Peyer's patch (tissue), 4 donors: ENCODE measurements at places on chromosomes 1 and 21. TPM values are rescaled to one million over a fixed set of nuclear protein-coding genes. Genes with fewer than 3 reads are reported as not detected.

DNA sequence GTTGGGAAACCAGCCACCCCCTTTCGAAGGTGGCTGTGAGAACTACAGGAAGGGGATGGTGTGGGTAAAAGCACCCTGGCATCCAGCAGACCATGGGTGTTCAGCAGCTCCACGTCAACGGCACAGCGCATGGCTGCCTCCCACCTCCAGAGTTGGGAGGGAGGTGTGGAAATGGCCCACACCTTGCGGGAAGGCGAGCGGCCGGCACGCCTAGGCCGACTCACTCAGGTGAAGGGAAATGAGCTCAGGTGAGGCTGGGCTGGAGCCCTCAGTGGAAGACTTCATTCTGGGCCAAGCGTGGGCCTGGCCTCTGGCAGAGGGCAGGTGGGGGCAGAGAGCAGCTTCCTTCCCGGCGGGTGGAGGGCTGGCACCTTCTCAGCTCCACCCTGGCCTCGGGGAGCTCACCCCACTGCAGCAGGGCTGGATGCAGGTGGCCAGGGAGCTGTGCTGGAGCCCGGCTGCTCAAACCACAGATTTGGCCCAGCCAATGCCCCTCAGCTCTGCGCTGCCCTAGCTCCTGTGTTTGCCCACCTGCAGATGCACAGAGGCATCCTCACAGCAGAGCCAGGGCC lies 24.8 kb upstream of the ALDH4A1 start:
- H3K4me1 ChIP-seq = peaks cover 45% of the 10 kb centered on the region
- H3K36me3 ChIP-seq = no peaks in the 10 kb centered on the region
- H3K27ac ChIP-seq = peak overlapping the region; percentile 65
- no peaks in the 10 kb centered on the region for H3K27me3 ChIP-seq

- H3K27ac ChIP-seq = no peak overlapping the region
- DNase-seq = no peak
- no peaks in the 10 kb centered on the region for H3K36me3 ChIP-seq
These were observed 145.1 kb upstream of the EDN2 start for GRCh38 chr1:41629571-41629970.

DNA sequence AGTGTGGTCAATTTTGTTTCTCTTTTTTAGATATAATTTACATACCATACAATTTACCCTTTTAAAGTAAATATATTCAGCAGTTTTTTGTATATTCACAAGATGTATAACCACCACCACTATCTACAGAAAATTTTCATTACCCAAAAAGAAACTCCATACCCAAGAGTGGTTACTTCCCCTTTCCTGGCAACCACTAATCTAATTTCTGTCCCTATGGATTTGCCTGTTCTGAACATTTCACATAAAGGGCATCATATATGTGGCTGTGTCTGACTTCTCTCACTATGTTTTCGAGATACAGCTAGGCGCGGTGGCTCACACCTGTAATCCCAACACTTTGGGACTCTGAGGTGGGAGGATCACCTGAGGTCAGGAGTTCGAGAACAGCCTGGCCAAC lies 13.6 kb downstream of the PACC1 start:
- no peaks in the 10 kb centered on the region for H3K27me3 ChIP-seq
- no peaks in the 10 kb centered on the region for H3K36me3 ChIP-seq
- H3K4me1 ChIP-seq = no peaks in the 10 kb centered on the region
- no peak overlapping the region for H3K27ac ChIP-seq
- H3K4me3 ChIP-seq = no peak overlapping the region
- DNase-seq = no peak

DNA sequence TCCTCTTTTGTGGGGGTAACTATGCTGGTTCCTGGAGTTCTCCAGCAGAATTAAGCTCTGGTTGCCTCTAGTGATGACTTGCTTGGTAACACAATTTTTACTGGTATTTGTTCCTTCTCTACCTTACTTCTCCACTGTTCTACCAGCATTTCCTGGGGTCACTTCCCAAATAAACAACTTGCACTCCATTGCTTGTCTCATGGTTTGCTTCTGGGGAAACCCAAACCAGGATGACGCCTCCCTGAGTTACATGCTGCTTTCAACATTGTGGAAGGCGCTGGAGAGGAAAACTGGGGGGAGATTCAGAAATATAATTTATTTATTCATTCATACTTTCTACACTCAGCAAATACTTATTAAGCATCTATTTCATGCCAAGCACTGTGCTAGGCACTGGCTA lies 55.3 kb upstream of the AK4 start:
- no peaks in the 10 kb centered on the region for H3K36me3 ChIP-seq
- H3K4me3 ChIP-seq = no peak overlapping the region
- no peaks in the 10 kb centered on the region for H3K27me3 ChIP-seq
- DNase-seq = no peak
- no peaks in the 10 kb centered on the region for H3K4me1 ChIP-seq

DNA sequence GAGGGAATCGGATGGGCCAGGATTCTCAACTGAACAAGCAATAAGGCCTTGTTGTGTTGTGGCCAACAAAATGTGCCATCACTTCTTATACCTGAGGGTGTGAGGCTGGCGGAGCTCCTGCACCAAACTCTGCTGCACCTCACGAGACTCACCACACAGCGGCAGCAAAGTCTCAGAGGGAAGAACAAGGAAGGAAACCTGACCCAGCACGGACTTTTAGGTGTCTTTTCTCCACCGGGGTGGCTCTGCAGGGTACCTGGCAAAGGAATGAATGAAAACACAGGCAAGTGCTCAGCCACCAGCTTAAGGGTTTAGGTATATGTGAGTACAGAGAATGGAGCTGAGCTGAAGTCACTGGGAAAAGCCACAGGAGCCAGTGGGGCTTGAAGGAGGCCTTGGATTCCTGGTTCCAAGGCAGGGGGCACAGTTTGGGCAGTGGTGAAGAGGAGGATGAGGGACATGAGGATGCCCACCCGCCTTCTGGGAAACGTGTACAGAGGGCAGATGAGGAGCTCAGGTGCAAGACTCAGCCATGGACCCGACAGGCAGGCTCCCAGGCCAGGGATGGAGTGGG lies 31.1 kb upstream of the HSD3B1 start:
- no peak overlapping the region for H3K27ac ChIP-seq
- H3K27me3 ChIP-seq = no peaks in the 10 kb centered on the region
- no peak for DNase-seq
- H3K36me3 ChIP-seq = no peaks in the 10 kb centered on the region

DNA sequence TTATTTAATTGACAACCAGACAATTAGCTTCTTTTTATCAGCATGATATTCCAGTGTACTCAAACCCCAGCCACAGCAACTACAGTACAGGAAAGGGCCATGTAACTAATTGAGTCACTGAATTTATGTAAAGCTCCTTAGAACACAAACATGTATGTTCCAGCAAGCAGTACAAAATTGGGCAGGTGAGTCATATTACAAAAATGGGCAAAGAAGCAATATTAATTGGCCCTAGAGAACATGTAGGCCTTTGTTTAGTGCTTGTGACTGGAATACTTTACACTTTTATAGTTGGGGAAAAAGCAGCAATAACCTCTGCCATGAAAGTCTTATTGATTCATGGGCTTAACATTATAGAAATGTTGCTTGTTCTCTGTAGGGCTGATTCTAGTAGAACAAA lies 31.8 kb downstream of the CLEC20A start:
- H3K4me1 ChIP-seq = no peaks in the 10 kb centered on the region
- no peak for DNase-seq
- H3K4me3 ChIP-seq = no peak overlapping the region
- no peak overlapping the region for H3K27ac ChIP-seq
- H3K27me3 ChIP-seq = no peaks in the 10 kb centered on the region

- no peak overlapping the region for H3K27ac ChIP-seq
- no peak overlapping the region for H3K4me3 ChIP-seq
- peaks cover 6% of the 10 kb centered on the region for H3K36me3 ChIP-seq
- no peak for DNase-seq
- peaks cover 10% of the 10 kb centered on the region for H3K4me1 ChIP-seq
These were observed 1.4 kb upstream of the WDR26 start for GRCh38 chr1:224435999-224436398.

- DNase-seq = no peak
- no peak overlapping the region for H3K27ac ChIP-seq
- no peaks in the 10 kb centered on the region for H3K4me1 ChIP-seq
These were observed 31.9 kb downstream of the MROH9 start for GRCh38 chr1:170967042-170967910.

- H3K27me3 ChIP-seq = no peaks in the 10 kb centered on the region
- no peak overlapping the region for H3K4me3 ChIP-seq
- peak; percentile 65 for DNase-seq
- peaks cover 12% of the 10 kb centered on the region for H3K4me1 ChIP-seq
These were observed 60.0 kb upstream of the ATP5PO start for GRCh38 chr21:33975548-33976081.

GRCh38 chr1:148290881-148291280 lies 138.8 kb upstream of the NBPF11 start:
- no peaks in the 10 kb centered on the region for H3K36me3 ChIP-seq
- H3K27me3 ChIP-seq = no peaks in the 10 kb centered on the region
- H3K4me1 ChIP-seq = no peaks in the 10 kb centered on the region
- no peak overlapping the region for H3K4me3 ChIP-seq
- DNase-seq = no peak

- H3K4me1 ChIP-seq = no peaks in the 10 kb centered on the region
- no peak within 1 kb of the TSS for H3K27ac ChIP-seq
- no peaks in the 10 kb centered on the region for H3K36me3 ChIP-seq
- DNase-seq = peak; percentile 94
- no peak within 1 kb of the TSS for H3K4me3 ChIP-seq
- no peaks in the 10 kb centered on the region for H3K27me3 ChIP-seq
These were observed at the start of gene IL20 for GRCh38 chr1:206864939-206865671. Gene IL20 (plus strand): TSS chr1:206865623. CDS start chr1:206865853, 230 bp downstream.

- no peak overlapping the region for H3K4me3 ChIP-seq
- no peak for DNase-seq
- H3K4me1 ChIP-seq = no peaks in the 10 kb centered on the region
These were observed 45.1 kb downstream of the SLX9 start for GRCh38 chr21:44984792-44985440.

Gene PRELP
- total RNA-seq = 11.6 TPM

Gene FLG2
- 1.7 TPM for total RNA-seq

Gene FALEC
- total RNA-seq = not detected

Gene MAP10
- 1.9 TPM for total RNA-seq

- no peak overlapping the region for H3K4me3 ChIP-seq
- no peaks in the 10 kb centered on the region for H3K27me3 ChIP-seq
- H3K36me3 ChIP-seq = no peaks in the 10 kb centered on the region
- DNase-seq = no peak
- H3K27ac ChIP-seq = no peak overlapping the region
- peaks cover 44% of the 10 kb centered on the region for H3K4me1 ChIP-seq
These were observed 5.4 kb downstream of the TMEM59 start for GRCh38 chr1:54047384-54048305.

- no peak overlapping the region for H3K27ac ChIP-seq
- H3K4me3 ChIP-seq = no peak overlapping the region
- H3K4me1 ChIP-seq = no peaks in the 10 kb centered on the region
- no peaks in the 10 kb centered on the region for H3K36me3 ChIP-seq
These were observed 53.9 kb downstream of the MEGF6 start for GRCh38 chr1:3557366-3557765.

DNA sequence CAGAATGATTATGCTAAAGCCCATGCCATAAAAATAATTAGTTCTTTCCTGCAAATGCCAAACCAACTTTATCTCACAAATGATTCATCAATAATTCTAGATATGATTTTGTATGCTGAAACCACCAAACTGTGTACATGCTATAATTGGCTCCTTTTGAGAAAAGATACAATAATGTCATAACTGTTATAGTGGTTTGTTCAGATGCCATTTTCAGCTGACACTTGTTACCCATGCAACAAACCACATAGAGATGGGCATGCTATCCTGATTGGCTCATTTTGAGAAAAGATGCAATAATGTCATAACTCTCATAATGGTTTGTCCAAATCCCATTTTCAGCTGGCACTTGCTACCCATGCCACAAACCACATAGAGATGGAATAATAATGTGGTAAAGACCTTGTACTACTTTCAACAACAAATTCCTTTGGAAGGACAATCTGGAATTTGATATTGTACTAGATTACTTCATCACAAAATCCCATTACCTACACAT lies 283.8 kb downstream of the TPR start:
- no peaks in the 10 kb centered on the region for H3K36me3 ChIP-seq
- no peaks in the 10 kb centered on the region for H3K27me3 ChIP-seq
- no peak overlapping the region for H3K27ac ChIP-seq
- no peak for DNase-seq
- no peak overlapping the region for H3K4me3 ChIP-seq

Gene ST6GALNAC3
- 3.5 TPM for total RNA-seq

Gene SLC22A15
- total RNA-seq = 0.53 TPM

Gene MIXL1
- not detected for total RNA-seq

DNA sequence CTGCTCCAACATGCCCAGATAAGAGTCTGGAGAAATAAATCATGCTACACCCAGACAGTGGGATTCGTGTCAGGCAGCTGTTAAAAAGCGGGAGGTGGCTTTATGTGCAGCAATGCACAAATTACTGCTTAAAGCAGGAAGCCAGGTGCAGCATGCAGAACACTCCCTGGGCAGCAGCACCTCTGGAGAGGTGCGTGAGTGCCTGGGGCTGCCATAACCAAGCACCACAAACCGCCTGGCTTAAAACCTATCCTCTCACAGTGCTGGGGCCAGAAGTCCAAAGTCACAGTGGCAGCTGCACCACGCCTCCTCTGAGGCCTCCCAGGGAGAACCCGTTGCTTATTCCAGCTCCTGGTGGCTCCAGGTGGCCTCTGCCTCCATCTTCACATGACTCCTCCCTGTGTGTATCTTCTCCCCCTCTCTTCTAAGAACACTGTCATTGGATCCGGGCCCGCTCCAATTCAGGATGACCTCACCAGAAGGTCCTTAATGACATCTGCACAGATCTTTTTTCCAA lies 115.6 kb downstream of the SIK1 start:
- no peak overlapping the region for H3K4me3 ChIP-seq
- no peaks in the 10 kb centered on the region for H3K36me3 ChIP-seq
- H3K4me1 ChIP-seq = no peaks in the 10 kb centered on the region
- H3K27ac ChIP-seq = peak overlapping the region; percentile 32
- no peaks in the 10 kb centered on the region for H3K27me3 ChIP-seq

DNA sequence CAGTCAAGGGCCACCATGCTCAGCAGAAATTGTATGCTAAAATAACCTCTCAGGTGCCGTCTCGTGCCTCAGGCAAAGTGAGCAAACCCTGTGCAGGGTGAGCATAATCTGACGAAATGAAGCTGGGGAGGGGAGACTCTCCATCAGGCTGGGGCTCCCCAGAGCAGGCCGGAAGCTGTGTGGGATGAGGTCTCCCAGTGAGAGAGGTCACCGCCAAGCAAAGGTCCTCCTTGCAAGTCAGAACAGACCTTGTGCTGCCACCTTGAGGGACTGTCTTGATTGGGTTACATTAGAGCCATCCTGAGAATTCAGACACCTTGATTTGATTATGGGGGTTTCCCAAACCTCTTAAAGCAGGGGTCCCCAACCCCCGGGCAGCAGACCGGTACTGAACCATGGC lies 64.2 kb downstream of the ZNF684 start:
- no peak for DNase-seq
- H3K27ac ChIP-seq = no peak overlapping the region
- no peaks in the 10 kb centered on the region for H3K36me3 ChIP-seq
- no peaks in the 10 kb centered on the region for H3K4me1 ChIP-seq
- H3K27me3 ChIP-seq = no peaks in the 10 kb centered on the region

GRCh38 chr1:170727963-170728362 lies 64.0 kb downstream of the PRRX1 start:
- no peak overlapping the region for H3K27ac ChIP-seq
- H3K36me3 ChIP-seq = no peaks in the 10 kb centered on the region
- no peaks in the 10 kb centered on the region for H3K27me3 ChIP-seq
- H3K4me1 ChIP-seq = no peaks in the 10 kb centered on the region
- no peak overlapping the region for H3K4me3 ChIP-seq
